ENCODE measurements at places on chromosomes 12 and 14. TPM values are rescaled to one million over a fixed set of nuclear protein-coding genes. Genes with fewer than 3 reads are reported as not detected.

Gene SLC10A1
- 1.4 TPM for total RNA-seq

Gene PAX9
- 0.79 TPM for total RNA-seq

Gene ISM2
- 1.2 TPM for total RNA-seq

Gene FICD
- 4.9 TPM for total RNA-seq

Gene MPHOSPH9
- total RNA-seq = 34.3 TPM

Gene LUM
- total RNA-seq = 0.15 TPM

Gene LRRIQ1
- 2.2 TPM for total RNA-seq

Gene CLEC4E
- total RNA-seq = not detected

Gene COPZ1
- total RNA-seq = 117 TPM

Gene ARMH4
- total RNA-seq = 29.8 TPM

Gene DEGS2
- 0.25 TPM for total RNA-seq

Gene ERBB3
- 2.1 TPM for total RNA-seq

Gene TAS2R20
- 5.3 TPM for total RNA-seq

Gene ITPR2
- 27.8 TPM for total RNA-seq

Gene ENDOU
- total RNA-seq = not detected

Gene PRR4
- 5.5 TPM for total RNA-seq

Gene ARHGDIB
- 0.36 TPM for total RNA-seq

Gene GON7
- 15.0 TPM for total RNA-seq

Gene RASSF8
- 91.4 TPM for total RNA-seq

Gene TAS2R19
- total RNA-seq = 14.7 TPM

Gene IFI27
- total RNA-seq = 8.8 TPM

Gene KRT80
- 0.13 TPM for total RNA-seq

Gene PPM1A
- 33.8 TPM for total RNA-seq

Gene UNC119B
- 19.8 TPM for total RNA-seq

Gene HELB
- 3.0 TPM for total RNA-seq

Gene MGP
- 262 TPM for total RNA-seq
